ENCODE measurements at places on chromosomes 2 and 18. TPM values are rescaled to one million over a fixed set of nuclear protein-coding genes. Genes with fewer than 3 reads are reported as not detected.

The SERPINB3 gene
- polyA plus RNA-seq = not detected

- H3K4me1 ChIP-seq = peaks cover 4% of the 10 kb centered on the region
- no peak overlapping the region for H3K27ac ChIP-seq
- H3K27me3 ChIP-seq = peaks cover 5% of the 10 kb centered on the region
- H3K4me3 ChIP-seq = no peak overlapping the region
- H3K36me3 ChIP-seq = no peaks in the 10 kb centered on the region
These were observed 42.1 kb upstream of the MRPL19 start for GRCh38 chr2:75604484-75604883.

DNA sequence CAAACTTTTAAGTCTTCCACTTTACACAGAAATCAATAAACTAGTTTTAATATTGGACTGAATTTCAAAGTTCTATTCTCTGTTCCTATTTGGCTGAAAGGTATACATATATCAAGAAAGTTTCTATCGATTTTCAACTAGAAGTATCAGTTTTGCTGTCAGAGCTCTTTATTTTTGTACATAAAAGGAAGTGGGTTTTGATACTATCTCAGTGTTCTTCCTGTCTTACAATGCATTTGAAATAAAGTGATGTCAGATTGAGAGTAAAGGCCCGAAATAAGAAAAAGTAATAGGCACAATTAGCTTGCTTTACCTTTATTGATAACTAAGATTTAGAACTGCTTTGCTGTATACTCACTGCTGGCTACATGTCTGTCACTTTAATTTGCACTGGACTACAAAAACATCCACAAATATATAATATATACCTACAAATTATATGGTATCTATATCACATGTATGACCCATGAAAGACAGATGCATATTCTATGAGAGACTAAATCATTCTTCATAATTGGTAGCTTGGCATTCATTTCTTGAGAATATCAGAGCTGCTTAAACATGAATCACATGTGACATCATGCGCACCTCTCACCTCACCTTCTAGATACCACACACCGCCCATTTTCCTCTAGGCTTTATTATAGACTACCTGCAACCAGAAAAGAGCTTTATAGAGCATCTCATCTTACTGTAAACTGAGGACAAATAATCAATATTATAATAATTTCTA lies 83.6 kb downstream of the ASXL2 start:
- no peak for DNase-seq
- peak overlapping the region; percentile 60 for H3K27ac ChIP-seq
- peaks cover 15% of the 10 kb centered on the region for H3K36me3 ChIP-seq

- H3K27me3 ChIP-seq = no peaks in the 10 kb centered on the region
- H3K4me1 ChIP-seq = no peaks in the 10 kb centered on the region
- H3K36me3 ChIP-seq = no peaks in the 10 kb centered on the region
- no peak overlapping the region for H3K27ac ChIP-seq
- H3K4me3 ChIP-seq = no peak overlapping the region
These were observed 135.1 kb upstream of the GPC1 start for GRCh38 chr2:240300261-240300821.

- no peaks in the 10 kb centered on the region for H3K36me3 ChIP-seq
- H3K27me3 ChIP-seq = no peaks in the 10 kb centered on the region
- no peak overlapping the region for H3K27ac ChIP-seq
- no peak overlapping the region for H3K4me3 ChIP-seq
- no peaks in the 10 kb centered on the region for H3K4me1 ChIP-seq
- DNase-seq = no peak
These were observed 30.4 kb upstream of the GMCL1 start for GRCh38 chr2:69798909-69799526.

DNA sequence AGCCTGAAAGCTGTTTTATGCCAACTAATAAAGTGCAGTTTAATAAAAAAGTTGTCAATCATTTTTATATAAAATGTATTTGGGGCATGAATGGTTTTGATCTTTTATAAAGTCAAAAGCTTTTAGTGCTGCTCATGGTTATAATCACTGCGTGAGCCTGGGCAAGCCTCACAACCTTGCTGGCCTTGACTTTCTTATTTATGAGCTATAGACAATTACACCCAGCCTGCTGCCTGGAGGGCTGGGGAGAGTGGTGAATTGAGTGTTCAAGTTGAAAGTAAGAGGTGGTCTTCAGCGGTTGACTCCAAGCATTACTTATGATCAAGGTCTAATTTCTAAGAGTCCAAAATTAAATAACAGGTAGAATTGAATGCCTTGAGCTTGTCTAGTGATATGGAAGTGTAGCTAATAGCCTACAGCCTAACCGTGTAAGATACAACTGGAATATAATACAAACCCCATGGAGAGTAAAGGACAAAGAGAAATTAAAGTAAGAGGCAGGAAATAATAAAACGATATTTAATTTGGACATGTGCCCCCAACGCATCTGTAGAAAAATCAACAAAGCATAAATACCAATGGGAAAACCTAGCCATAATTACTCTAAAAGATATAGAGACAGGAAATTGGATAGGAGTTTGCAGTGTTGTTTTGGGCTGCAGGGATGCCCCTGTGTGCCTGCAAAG lies 106.0 kb upstream of the CYP1B1 start:
- no peaks in the 10 kb centered on the region for H3K4me1 ChIP-seq
- no peak for DNase-seq
- H3K27ac ChIP-seq = no peak overlapping the region
- H3K27me3 ChIP-seq = no peaks in the 10 kb centered on the region

GRCh38 chr2:172461591-172462372 lies 34.4 kb downstream of the ITGA6 start:
- peaks cover 3% of the 10 kb centered on the region for H3K36me3 ChIP-seq
- peak overlapping the region; percentile 55 for H3K4me3 ChIP-seq
- peak overlapping the region; percentile 34 for H3K27ac ChIP-seq

DNA sequence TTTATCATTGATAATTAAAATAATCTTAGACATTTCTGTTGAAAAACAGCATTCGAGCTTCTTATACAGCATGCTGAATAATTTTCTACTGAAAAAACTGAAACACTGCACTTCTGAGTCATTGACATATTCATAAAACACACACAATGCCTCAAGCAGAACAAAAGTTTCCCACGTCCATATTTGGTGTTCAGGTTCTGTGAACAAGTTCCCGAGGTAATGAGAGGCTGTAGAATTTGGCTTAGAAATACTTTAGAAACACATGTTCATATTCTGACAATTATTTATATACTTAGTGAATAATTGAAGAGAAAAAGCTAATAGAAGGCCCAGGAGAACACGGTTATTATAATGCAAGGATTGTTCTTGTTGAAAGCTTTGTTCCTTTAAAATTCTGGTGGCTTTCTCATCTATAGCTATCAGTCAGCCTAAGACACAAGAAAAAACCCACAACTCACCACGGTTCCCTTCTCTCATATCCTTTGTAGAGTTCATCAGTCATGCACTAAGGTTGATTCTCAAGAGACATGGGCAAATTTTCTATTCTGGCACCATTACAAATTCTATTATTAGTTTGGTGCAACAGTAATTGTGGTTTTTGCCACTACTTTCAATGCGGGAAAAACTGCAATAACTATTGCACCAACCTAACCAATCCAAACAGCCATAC lies 194.4 kb downstream of the TMX3 start:
- DNase-seq = no peak
- H3K4me1 ChIP-seq = no peaks in the 10 kb centered on the region
- H3K27me3 ChIP-seq = no peaks in the 10 kb centered on the region
- no peak overlapping the region for H3K4me3 ChIP-seq

- DNase-seq = no peak
- H3K36me3 ChIP-seq = no peaks in the 10 kb centered on the region
- no peaks in the 10 kb centered on the region for H3K4me1 ChIP-seq
- no peak overlapping the region for H3K27ac ChIP-seq
- H3K4me3 ChIP-seq = no peak overlapping the region
These were observed 362.0 kb downstream of the SOX11 start for GRCh38 chr2:6054161-6054671.

DNA sequence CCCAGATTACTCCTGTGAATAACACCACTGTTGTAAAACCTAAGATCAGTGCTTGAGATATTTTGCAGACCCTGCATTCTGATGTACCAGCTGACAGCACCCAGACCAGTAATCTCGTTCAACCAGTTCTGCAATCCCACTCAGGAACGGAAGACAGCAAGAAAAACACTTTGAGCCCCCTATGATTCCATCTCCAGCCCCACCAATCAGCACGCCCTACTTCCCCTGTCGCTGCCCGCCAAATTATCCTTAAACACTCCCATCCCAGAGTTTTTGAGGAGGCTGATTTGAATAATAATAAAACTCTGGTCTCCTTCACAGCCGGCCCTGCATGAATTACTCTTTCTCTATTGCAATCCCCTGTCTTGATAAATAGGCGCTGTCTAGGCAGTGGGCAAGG lies 173.9 kb upstream of the CDH2 start:
- no peaks in the 10 kb centered on the region for H3K36me3 ChIP-seq
- H3K27me3 ChIP-seq = no peaks in the 10 kb centered on the region
- DNase-seq = no peak
- no peak overlapping the region for H3K4me3 ChIP-seq
- no peak overlapping the region for H3K27ac ChIP-seq

DNA sequence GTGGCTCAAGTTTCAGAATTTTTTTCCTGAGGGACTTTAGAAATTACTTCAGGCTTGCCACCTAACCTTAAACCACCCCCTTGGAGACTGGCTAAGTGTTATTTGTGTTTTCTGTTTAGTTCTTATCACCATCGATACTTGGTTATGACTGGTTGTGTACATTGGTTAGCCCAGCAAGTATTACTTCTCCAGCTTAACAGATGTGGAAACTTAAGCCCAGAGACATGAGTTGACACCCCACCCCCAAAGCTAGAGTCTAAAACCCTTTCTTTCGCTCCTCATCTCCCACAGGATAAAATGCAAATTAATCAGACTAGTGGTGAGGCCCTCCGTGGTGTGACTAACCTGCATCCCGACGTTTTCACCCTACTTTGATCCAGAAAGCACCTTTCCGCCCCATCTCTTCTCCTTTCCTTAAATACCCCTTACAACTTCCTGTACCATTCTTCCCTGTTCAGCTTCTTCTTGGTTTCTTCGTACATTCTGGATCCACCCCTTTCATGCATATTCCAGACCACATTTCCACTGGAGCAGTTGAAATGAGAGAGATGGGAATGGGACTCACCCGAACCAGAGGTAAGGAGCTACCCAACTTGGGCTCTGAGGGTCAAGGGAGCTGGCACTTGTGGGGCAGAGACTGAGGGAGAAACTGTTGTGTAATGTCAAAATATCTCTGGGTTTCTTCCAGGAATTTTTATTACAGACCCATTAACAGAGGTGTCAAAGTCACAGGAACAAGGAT lies 819 bp upstream of the MAP3K2 start:
- H3K27ac ChIP-seq = peak overlapping the region; percentile 99
- DNase-seq = no peak
- peaks cover 41% of the 10 kb centered on the region for H3K4me1 ChIP-seq
- H3K27me3 ChIP-seq = no peaks in the 10 kb centered on the region
- peak overlapping the region; percentile 70 for H3K4me3 ChIP-seq
